Sigmoid colon (tissue), 7 donors: ENCODE measurements at places on chromosomes 3 and 15. TPM values are rescaled to one million over a fixed set of nuclear protein-coding genes. Genes with fewer than 3 reads are reported as not detected.

Gene LRRK1
- polyA plus RNA-seq = 9.6 TPM

DNA sequence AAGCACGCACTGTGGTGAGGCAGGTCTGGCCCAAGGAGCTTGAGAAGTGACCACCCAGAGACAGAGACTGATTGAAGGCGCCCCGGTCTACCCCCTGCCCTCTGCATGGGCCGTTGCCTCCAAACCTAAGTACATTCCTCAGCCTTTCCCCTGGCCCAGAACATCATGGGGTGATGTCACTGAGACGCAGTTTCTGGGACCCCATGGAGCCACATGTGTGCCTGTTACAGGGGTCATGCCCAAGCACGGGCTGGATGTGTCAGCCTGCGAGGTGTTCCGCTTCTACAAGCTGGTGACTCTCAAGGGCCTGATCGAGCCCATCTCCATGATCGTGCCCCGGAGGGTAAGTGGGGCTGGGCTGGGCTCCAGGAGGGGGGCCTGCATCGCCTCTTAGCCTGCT, 102.2 kb downstream of the ANP32A start:
- peaks cover 11% of the 10 kb centered on the region for H3K4me1 ChIP-seq
- no peaks in the 10 kb centered on the region for H3K27me3 ChIP-seq

- DNase-seq = no peak
- H3K27ac ChIP-seq = peak overlapping the region; percentile 61
- no peaks in the 10 kb centered on the region for H3K36me3 ChIP-seq
These were observed 7.6 kb downstream of the IL17RD start for GRCh38 chr3:57157545-57157944.

GRCh38 chr3:57948781-57949242, 59.4 kb upstream of the FLNB start:
- no peaks in the 10 kb centered on the region for H3K36me3 ChIP-seq
- peaks cover 66% of the 10 kb centered on the region for H3K4me1 ChIP-seq
- no peak overlapping the region for H3K4me3 ChIP-seq
- no peaks in the 10 kb centered on the region for H3K27me3 ChIP-seq

DNA sequence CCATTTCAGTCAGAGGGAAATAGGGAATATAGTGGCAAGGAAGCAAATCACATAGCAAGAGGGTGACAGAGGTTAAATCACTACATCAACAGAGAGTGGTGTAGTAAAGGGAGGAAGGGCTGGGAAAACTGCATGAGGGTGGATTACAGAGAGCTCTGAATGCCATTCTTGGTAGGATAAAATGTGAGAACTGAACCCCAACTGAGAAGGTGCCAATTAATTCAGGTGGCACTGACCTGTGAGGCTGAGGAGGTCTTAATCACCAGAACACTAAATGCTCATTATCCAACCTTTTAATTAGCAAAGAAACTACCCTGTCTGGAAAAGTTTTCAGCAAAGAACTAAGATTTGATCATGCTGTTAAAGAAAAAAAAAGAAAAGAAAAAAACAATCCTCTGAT, 202.7 kb downstream of the LRRN1 start:
- H3K4me1 ChIP-seq = no peaks in the 10 kb centered on the region
- H3K36me3 ChIP-seq = no peaks in the 10 kb centered on the region
- no peak for DNase-seq
